ENCODE measurements at places on chromosomes 2 and 18.

- DNase-seq: no peak
- no peaks in the 10 kb centered on the region for H3K36me3 ChIP-seq
- no peak overlapping the region for H3K4me3 ChIP-seq
- no peaks in the 10 kb centered on the region for H3K27me3 ChIP-seq
Observed at GRCh38 chr2:88521445-88522073, 69.1 kb upstream of the FOXI3 start.

GRCh38 chr2:33420726-33421125 is 55.7 kb upstream of the RASGRP3 start:
- peaks cover 9% of the 10 kb centered on the region for H3K27me3 ChIP-seq
- H3K27ac ChIP-seq: no peak overlapping the region
- DNase-seq: no peak
- H3K4me1 ChIP-seq: peaks cover 52% of the 10 kb centered on the region

- no peaks in the 10 kb centered on the region for H3K27me3 ChIP-seq
- H3K4me3 ChIP-seq: no peak overlapping the region
- H3K36me3 ChIP-seq: peaks cover 31% of the 10 kb centered on the region
Observed at GRCh38 chr2:159728629-159729028, 16.3 kb downstream of the MARCHF7 start.

- H3K4me1 ChIP-seq: peaks cover 6% of the 10 kb centered on the region
- peaks cover 4% of the 10 kb centered on the region for H3K36me3 ChIP-seq
- H3K4me3 ChIP-seq: no peak overlapping the region
- no peak for DNase-seq
Observed at GRCh38 chr2:42249284-42249683, 80.1 kb downstream of the EML4 start.

DNA sequence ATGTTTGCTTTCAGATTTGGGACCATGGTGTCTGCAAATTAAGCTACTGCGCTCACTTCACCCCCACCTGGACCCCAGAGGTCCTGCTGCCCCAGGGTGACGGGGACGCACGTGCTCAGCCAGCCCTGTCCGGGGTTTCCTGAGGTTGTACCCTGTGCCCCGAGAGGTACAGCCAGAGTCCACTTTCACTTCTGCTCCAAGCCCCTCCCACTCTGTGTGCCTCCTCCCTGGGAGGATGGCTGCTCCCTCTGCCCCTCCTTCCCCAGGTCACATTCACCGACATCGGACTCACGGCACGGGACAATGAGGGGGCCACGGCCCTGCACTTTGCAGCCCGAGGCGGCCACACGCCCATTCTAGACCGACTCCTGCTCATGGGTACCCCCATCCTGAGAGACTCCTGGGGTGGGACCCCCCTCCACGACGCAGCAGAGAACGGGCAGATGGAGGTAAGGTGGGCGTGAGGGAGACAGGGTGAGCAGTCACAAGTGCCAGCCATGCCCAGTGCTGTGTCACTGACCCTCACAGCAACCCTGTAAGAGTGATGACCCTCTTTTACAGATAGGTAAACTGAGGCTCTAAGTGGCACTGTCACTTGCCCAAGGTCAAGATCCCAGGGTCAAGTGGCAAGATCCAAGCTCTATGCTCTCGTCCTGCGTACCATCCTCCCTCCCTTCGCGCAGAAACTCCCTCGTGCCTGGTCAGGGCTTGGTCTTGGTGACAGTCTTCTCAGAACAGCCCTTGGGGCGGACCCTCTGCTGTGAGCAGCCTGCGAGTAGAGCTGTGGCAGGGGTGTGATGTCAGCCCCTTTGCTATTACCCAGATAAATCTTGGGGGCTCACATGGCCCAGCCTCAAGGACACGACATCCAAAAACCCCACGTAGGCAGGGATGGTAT is 7.6 kb downstream of the ESPNL start:
- peaks cover 5% of the 10 kb centered on the region for H3K27me3 ChIP-seq
- no peaks in the 10 kb centered on the region for H3K36me3 ChIP-seq
- no peak overlapping the region for H3K4me3 ChIP-seq
- no peak overlapping the region for H3K27ac ChIP-seq

DNA sequence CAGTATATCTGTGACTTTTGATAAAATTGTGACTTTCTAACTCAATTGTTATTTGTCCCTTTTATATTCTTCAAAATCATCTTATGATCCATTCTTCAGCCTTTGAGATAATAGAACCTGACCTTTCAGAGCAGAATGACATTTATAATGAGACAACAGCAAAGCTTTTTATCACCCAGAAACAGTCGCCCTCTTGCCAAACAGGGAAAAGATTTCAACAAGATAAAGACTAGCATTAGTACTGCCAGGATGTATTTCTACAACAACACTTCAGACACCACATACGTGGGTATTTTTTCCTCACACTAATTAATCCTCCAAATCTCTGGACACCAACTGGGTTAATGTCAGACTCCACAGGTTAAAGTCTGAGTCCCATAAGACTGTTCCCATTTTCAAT is 249.0 kb downstream of the ZNF804A start:
- no peaks in the 10 kb centered on the region for H3K36me3 ChIP-seq
- no peaks in the 10 kb centered on the region for H3K27me3 ChIP-seq
- no peak for DNase-seq
- no peak overlapping the region for H3K27ac ChIP-seq
- H3K4me3 ChIP-seq: no peak overlapping the region
- no peaks in the 10 kb centered on the region for H3K4me1 ChIP-seq

- H3K36me3 ChIP-seq: no peaks in the 10 kb centered on the region
- no peak for DNase-seq
- no peak overlapping the region for H3K4me3 ChIP-seq
- no peak overlapping the region for H3K27ac ChIP-seq
- no peaks in the 10 kb centered on the region for H3K27me3 ChIP-seq
- H3K4me1 ChIP-seq: peaks cover 3% of the 10 kb centered on the region
Observed at GRCh38 chr2:123768233-123768632, 256.9 kb upstream of the CNTNAP5 start.

DNA sequence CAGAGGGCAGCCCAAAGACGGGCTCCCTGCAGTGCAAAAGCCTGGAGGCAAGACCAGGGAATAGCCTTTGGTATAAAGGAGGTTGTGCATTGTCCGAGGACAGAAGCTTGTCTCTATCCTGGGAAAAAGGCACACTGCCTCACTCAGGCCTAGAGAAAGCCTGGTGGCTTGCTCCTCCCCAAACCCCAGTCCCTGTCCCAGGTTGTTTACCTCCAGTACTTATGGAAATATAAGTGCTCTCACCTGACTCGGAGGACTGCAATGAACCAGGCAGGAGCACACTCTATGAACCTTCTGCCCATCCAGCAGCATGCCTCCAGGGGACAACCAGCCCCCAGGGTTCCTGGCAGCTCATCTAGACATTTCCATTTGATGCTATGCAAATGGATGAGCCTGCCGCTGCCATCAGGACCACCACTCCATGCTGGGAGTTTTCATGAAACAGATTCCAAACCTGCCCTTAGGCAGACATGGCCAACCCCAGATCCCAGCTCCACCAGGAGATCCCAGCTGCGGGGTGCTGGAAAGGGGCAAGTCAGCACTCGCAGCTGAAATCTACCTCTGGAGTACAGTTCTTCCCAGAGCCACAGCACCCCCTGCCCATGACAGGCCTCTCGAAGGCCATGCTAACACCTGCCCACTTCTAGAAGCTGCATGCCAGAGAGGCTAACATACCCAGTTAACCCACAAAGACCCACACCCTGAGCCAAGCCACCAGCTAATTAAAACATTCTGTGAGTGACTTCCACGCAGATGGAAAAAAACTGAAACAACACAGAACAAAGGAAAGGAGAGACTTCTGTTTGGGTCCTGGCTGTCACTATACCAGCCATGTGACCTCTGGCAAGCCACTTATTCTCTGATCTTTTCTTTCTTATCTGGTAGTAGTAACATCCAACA is 101.7 kb downstream of the TTC32 start:
- H3K27ac ChIP-seq: no peak overlapping the region
- no peaks in the 10 kb centered on the region for H3K27me3 ChIP-seq
- no peak for DNase-seq
- H3K36me3 ChIP-seq: peaks cover 3% of the 10 kb centered on the region

GRCh38 chr18:44851856-44852621 is 171.4 kb downstream of the SETBP1 start:
- no peak overlapping the region for H3K4me3 ChIP-seq
- H3K36me3 ChIP-seq: peaks cover 45% of the 10 kb centered on the region
- no peak overlapping the region for H3K27ac ChIP-seq
- peaks cover 6% of the 10 kb centered on the region for H3K27me3 ChIP-seq
- peaks cover 52% of the 10 kb centered on the region for H3K4me1 ChIP-seq

DNA sequence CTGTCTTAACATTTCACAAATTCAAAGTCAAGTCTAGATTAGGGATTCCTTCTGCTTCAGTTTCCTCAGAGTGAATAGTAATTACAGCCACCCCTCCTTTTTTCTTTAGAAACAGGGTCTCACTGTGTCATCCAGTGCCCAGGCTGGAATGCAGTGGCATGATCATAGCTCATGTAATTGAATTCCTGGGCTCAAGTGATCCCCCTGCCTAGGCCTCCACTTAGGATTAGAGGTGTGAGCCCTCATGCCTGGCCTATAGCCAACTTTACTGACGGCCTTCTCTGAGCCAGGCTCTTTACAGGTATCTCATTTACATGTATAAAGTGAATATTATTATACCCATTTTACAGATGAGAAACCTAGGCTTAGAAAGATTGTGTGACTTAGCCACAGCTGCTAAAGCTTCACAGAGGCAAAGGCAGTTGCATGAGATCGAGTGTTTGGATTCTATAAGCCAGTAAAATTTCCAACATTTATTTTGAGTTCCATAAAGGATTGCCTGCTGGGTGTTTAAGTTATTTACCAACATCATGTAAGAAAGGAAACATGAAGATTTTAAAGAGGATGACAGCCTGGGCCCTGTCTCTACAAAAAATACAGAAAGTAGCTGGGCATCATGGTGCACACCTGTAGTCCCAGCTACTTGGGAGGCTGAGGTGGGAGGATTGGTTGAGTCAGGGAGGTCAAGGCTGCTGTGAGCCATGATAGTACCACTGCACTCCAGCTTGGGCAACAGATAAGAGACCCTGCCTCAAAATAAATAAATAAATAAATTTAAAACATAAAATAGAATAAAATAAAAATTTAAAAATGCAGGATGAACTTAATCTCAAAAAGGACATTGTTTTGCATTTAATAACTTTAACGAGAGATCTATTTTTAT is 1.8 kb downstream of the ENOSF1 start:
- H3K4me1 ChIP-seq: peaks cover 13% of the 10 kb centered on the region
- H3K36me3 ChIP-seq: peaks cover 14% of the 10 kb centered on the region
- peak overlapping the region; percentile 89 for H3K4me3 ChIP-seq
- no peak for DNase-seq

DNA sequence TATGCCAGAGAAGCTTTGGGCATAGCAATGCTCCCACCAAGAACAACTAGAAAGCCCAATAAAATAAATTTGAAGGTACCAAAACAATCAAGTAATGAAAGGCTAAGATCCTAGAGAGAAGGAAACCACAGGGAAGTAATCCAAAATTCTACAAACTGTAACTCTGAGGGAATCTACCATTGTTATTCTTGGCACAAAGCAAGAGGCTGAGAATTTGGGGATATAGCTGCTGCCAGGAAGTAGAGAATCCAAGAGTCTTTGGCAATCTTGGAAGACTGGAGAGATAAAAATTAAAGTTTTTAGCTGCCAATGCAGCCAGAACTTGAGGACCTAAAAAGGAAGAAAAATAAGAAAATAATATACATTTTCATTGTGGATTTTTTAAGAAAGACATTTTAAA is 68.5 kb downstream of the PIGN start:
- H3K36me3 ChIP-seq: no peaks in the 10 kb centered on the region
- no peaks in the 10 kb centered on the region for H3K4me1 ChIP-seq
- DNase-seq: no peak
- H3K27me3 ChIP-seq: no peaks in the 10 kb centered on the region
- no peak overlapping the region for H3K4me3 ChIP-seq
- H3K27ac ChIP-seq: no peak overlapping the region

DNA sequence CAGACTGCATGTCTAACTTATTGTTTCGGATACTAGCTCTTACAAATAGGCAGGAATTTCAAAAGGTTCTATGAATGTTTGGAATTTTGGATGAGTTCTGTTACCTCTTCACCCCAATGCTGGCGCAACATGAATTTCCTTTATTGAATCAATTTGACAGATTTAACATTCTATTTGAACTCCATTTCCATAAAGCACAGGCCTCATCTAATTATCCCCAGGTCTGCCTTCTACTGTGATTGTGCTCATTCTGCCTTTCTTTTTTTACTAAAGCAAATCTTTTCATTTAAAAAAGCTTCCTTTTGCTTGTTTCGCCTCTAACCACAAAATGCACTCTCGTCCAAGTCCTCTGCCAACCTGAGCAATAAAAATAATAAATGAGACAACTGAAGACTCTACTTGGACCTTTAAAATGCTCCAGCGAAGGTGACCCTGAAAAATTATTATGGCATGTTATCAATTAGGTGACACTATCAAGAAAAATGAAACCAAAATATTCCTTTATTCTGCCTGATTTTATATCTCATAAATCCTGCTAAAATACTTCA is 922.9 kb upstream of the FSHR start:
- no peaks in the 10 kb centered on the region for H3K4me1 ChIP-seq
- no peaks in the 10 kb centered on the region for H3K36me3 ChIP-seq
- DNase-seq: no peak
- no peak overlapping the region for H3K27ac ChIP-seq
- H3K4me3 ChIP-seq: no peak overlapping the region

- no peak for DNase-seq
- H3K4me3 ChIP-seq: no peak overlapping the region
- H3K27ac ChIP-seq: no peak overlapping the region
- peaks cover 7% of the 10 kb centered on the region for H3K4me1 ChIP-seq
- peaks cover 4% of the 10 kb centered on the region for H3K27me3 ChIP-seq
Observed at GRCh38 chr2:130787841-130788240, 32.5 kb downstream of the AMER3 start.

DNA sequence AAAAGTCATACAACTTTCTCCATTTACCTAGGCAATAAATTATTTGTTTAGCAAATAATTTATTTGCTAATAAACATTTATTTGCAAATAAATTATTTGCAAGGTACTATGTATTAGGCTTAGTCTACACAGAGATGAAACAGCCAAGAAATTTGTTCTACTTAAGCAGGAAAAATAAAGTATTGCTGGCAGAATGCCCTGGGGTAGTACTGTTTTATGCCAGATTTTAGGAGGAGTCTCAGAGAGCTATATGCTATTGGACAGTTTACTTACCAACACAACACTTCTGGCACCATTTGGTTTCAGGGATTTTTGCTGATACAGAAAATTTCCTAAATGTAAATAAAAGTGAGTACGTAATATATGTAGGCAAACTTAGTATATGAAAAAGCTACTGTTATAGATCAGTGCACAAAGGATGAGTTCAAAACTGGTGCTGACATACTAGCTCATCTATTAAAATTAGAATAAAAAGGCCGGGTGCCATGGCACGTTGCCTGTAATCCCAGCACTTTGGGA is 23.2 kb upstream of the CDKL4 start:
- H3K36me3 ChIP-seq: no peaks in the 10 kb centered on the region
- no peak for DNase-seq
- H3K4me1 ChIP-seq: peaks cover 17% of the 10 kb centered on the region
- no peak overlapping the region for H3K4me3 ChIP-seq
- no peak overlapping the region for H3K27ac ChIP-seq
